Activated B cell treated with CpG ODN at 0.5 μM for 24 hours (primary cell): ENCODE measurements at places on chromosomes 3 and 15. TPM values are rescaled to one million over a fixed set of nuclear protein-coding genes. Genes with fewer than 3 reads are reported as not detected.

GRCh38 chr3:56645407-56645806, 37.7 kb downstream of the TASOR start:
- no peak for DNase-seq

- DNase-seq: no peak
These were observed 485.3 kb downstream of the PDCD6IP start for GRCh38 chr3:34283751-34284150.

GRCh38 chr3:39104961-39105686, 2.3 kb downstream of the GORASP1 start:
- DNase-seq: no peak

DNA sequence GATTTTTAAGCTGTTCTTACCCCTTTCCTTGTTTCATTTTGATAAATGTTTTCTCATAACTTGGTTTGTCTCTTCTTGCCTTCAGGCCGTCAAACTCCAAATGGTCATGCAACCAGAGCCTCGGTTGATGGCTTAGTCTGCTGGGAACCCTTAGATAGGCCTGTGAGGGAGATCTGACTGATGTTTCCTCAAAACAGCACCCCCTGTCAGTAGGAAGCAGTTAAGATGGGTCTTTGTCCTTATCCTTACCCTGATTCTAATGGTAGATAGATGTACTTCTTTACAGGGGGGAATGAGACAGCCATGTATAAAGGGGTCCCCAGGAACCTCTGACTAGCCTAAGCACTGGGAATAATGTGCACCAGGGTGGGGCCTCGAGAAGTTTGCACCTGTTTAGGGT, 16.3 kb upstream of the OR5H1 start:
- DNase-seq: no peak

DNA sequence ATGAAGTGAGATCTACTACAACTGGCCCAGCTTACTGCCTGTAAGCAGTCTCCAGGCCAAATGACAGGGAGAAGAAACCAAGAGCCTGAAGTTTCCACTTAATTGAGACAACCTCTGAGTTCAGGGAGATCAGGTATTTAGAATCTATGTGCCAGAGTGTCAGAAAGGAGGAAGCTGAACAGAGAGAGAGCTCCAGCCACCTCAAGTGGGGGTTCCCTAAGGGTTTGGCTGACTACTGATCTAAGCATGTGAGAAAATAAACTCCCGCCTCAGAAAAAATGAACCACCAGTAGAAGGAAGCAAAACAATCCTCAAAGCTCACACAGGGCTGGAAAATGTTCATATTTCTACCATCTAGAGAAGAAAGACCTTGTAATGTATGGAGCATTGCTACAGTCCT, 25.0 kb downstream of the ADAM10 start:
- no peak for DNase-seq

DNA sequence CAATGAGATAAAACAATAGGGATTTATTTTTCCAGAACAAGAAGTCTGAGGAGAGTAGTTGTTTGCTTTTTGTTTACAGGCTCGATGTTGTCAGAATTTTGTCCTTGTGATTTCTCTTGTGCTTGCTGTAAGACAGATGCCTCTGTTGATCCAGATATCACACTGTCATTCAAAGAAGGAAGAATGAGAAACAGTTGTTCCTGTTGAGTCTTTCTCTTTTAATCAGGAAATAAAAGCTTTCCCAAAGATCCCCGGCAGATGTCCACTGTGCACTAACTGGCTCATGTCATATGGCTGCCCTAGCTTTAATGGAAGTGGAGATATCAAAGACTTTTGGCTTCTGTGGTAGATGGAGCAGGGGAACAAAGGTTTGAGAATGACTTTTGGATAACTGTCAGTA, 6.8 kb downstream of the SERPINI1 start:
- no peak for DNase-seq

GRCh38 chr15:39273717-39274411, 307.0 kb upstream of the THBS1 start:
- no peak for DNase-seq

DNA sequence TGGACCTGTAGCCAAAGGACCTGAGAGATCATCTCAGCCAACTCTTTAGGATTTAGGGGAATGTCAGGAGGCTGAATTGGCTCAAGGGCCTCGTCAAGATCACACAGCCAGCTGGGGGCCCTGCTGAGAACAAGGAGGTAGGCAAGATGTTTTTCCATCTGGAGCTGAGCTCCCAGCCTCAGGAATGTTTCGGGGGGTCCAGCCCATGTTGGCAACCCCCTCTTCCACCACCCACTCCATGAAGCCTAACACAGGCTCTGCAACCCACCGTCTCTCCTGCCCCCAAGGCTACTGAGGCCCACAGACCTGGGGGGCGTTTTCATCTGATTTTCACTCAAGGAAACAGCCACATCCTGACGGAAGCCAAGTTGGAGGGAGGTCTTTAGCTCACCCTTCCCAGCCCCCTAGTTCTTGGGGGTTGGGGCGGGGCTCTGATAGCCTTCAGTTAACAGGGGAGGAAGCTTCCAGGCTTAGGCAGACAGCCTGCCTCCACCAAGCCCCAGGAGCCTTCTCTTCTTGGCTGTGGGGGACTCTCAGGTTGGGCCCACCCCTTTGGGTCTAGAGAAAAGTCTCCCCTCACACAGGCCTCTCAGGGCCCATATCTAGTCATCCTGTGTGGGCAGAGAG, 48.8 kb downstream of the EPHB3 start:
- DNase-seq: no peak

- no peak for DNase-seq
These were observed 192.8 kb upstream of the TBC1D5 start for GRCh38 chr3:17935222-17935621.

GRCh38 chr15:99326235-99326634, 75.0 kb downstream of the LRRC28 start:
- DNase-seq: no peak

DNA sequence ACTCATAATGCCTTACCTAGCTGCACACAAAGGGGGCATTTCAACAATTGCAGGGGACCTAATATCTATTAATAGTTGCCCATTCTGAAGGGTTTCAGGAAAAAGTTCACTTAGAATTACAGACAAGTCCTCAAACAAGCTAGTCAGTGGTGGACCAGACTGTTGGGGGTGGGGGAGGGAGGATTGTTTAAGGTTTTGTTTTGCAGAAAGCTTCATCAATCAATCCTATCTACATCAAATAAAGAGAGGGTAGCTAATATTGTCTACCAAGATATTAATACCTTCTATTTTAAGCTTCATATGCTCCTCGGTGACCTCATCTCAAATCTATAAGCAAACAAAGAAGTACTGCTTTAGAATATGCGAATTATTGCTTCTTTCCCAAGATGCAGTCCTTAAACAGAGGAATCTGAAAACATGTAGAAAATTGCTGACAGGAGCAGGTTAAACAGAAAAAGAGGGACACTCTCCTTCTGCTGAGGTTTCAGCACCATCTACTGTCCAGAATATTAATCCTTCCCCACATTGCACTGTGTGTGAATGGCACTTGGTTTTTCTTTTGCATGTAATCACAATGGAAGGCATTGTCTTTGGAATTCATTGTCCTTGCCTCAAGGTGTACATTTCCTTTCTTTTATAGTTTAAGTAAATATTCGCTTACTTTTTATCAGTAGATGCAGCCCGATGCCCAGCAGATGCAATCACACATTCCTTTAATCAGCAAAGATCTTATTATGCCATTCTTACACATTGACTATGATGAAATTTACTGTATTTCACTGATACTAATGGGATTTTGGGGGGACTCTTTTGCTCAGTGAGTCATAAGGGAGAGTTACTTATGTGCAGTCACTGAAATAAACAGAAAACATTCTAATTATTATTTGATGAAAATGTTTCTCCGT, 94.7 kb downstream of the IL5RA start:
- no peak for DNase-seq

DNA sequence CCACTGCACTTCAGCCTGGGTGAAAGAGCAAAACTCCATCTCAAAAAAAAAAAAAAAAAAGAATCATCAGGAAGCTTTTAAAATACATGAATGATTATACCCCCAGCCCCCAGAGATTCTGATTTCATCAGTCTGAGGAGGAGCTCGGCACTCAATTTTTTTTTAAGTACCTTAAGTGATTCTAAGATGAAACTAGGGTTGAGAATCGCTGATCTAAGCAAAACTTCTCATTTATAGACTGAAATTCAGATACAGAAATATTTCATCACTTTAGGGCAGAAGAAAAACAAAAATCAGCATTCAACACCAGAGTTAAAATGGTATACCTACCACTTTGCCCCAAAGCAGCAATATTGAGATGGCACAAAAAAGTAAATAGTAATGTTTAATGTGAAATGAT, 24.7 kb downstream of the CPA3 start:
- DNase-seq: no peak

TICRR gene
- 0.69 TPM in 2 replicates for total RNA-seq

TMEM108 gene
- total RNA-seq: not detected in 2 replicates

SERINC4 gene
- total RNA-seq: 0.11 and 0.20 TPM in 2 replicates

KBTBD13 gene
- total RNA-seq: not detected in 2 replicates

EMC7 gene
- 29.8 and 31.9 TPM in 2 replicates for total RNA-seq

CFAP161 gene
- 0.18 TPM in 1 of 2 replicates, not detected in the other for total RNA-seq
